Cardiac muscle cell (in vitro differentiated cells and primary cell): ENCODE measurements at places on chromosomes 16 and 17. TPM values are rescaled to one million over a fixed set of nuclear protein-coding genes. Genes with fewer than 3 reads are reported as not detected.
A peak's percentile ranks its signal among the peaks of the same experiment; 100 is the strongest.

- peak; percentile 74 for DNase-seq
Measured at GRCh38 chr16:28326881-28327610, 34.7 kb downstream of the SBK1 start.

The MEOX1 gene
- total RNA-seq, result 0.07 and 1.0 TPM in 2 replicates

The TBX2 gene
- total RNA-seq, result 228 and 273 TPM in 2 replicates

The RBL2 gene
- total RNA-seq, result 36.6 and 49.8 TPM in 2 replicates

The TBC1D3G gene
- total RNA-seq, result 0.32 and 3.6 TPM in 2 replicates
